MG63 (cell line): ENCODE measurements at places on chromosomes 13 and 19. TPM values are rescaled to one million over a fixed set of nuclear protein-coding genes. Genes with fewer than 3 reads are reported as not detected.
A peak's percentile ranks its signal among the peaks of the same experiment; 100 is the strongest.

DNA sequence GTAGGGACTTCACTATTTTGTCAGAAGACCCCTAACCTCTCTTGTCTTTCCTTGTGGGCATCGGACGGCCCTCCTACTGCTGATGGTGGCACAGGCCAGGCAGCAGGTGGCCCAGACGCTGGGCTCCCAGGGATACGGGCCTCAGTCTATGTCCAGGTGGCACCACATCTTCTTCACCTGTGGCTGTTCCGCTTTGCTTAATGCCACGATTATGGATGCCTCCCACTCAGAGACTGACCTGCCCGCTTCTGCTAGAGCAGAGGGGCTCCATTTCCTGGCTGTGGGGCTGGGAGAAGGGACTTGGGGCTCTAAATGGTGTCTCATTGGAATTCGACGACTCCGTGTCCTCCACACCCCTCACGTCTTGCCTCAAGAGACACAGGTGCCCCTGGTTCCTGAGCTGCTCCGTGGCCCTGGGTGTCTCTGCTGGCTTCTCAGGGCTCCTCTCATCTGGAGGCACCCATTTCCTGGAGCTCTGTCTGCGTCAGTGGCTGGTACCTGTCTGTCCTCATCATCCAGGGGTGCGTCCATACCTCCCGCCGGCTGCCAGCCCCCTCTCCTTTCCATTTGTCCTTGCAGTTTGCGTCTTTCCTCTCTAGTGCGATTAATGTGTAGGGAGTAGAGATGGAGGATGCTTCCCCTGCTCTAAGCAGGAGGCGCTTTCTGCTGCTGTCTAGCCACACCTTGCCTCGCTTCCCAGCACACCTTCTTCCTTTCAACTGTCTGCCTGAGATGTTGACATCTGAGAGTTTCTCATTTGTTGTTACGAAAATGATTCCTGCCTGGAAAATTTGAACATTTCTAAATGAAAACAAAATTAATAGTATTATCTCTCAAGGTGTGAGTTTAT lies 63.4 kb downstream of the TEX29 start:
- no peak for DNase-seq

PROZ gene
- total RNA-seq, result not detected in 2 replicates

- DNase-seq, result peak; percentile 94
These were observed 405.0 kb downstream of the COG6 start for GRCh38 chr13:40060296-40061007.

GRCh38 chr19:39416152-39417120 lies 4.0 kb downstream of the PLEKHG2 start:
- DNase-seq, result no peak

LRFN3 gene
- 2.3 and 2.9 TPM in 2 replicates for total RNA-seq

LILRA6 gene
- total RNA-seq, result not detected in 2 replicates

CYP4F11 gene
- not detected in 2 replicates for total RNA-seq

DNA sequence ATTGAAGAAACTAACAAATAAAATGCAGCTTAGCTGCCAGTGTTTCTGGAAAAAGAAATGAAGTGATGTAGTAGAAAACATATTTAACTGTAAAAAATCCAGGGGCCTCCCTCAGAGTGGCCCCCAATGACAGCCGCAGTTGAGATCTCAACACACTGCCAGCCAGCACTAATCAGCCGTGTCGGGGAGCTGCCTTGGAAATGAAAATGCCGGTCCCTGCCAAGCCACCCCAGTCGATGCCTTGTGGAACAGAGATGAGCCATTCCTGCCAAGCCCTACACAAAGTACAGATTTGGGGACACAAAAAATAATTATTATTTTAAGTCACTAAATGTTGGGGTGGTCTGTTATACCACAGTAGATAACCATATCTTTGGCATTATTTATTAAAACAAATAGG lies 1342.4 kb downstream of the EFNB2 start:
- peak; percentile 11 for DNase-seq

C19orf33 gene
- not detected in 2 replicates for total RNA-seq

CEACAM7 gene
- not detected in 2 replicates for total RNA-seq

C19orf85 gene
- total RNA-seq, result not detected in 2 replicates

ZNF98 gene
- total RNA-seq, result not detected in 2 replicates

- DNase-seq, result no peak
These were observed 1308.4 kb downstream of the SLITRK5 start for GRCh38 chr13:88979465-88980175.

GNA15 gene
- total RNA-seq, result not detected in 2 replicates

DNA sequence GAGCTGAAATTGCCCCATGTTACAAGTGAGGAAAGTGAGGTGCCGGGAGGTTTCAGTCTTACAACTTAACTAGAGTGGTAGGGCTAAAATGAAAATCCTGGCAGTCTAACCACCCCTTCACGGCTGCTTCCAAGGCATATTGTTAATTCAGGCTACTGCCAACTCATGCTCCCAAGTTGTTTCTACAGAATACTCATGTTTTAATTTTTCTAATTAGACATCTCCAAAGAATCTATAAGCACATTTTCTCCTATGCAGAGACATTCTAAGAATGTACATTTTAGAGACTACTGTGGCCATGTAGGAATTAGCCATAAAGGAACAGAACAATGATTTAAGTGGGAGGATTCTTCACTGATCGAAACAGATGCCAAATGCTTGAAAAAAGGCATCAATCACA lies 7.0 kb upstream of the TSC22D1 start:
- DNase-seq, result no peak

DNA sequence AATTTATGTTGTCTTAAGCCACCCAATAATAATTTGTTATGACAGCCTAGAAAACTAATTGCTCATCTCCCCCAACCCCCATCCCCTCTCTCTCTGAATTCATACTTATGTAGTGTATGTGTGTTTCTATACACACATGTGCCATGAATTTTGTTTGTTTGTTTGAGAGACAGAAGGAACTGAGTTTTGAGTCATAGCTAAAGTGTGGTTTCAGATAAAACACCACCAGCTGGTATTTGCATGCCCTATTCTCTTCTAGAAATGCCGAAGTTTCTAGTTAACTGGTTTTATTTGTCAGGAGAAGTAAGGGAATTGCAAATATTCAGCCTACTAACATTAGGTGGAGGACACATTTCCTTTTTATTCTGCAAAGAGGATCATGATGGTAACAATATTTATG lies 17.4 kb upstream of the LILRA2 start:
- no peak for DNase-seq

DNA sequence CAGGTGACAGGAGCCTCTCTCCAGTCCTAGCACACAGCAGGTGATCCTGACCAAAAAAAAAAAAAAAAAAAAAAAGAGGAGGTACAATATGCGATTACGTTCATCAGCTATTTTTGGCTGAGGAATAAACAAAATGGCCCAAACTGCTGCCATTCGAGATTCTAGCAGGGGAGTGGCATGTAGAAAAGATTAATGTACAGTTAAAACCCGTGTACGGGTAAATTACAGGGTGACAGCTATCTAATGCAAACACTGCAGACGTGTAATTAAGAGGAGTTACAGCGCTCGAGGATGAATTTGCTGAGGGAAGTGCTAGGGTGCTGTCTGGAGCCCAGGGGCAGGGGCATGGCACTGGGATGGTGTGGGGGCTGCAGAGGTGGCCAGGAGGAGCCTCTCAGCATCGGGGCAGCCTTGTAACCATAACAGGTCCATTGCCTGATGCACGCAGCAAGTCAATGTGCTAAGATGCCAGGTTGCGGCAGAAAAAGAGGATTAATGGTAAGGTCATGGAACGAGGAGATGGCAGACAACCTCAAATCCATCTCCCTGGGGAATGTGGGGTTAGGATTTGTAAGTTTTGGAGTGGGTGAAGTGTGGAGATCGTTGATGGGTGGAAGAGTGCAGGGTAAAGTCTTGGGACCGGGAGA lies 17.4 kb downstream of the CHST8 start:
- no peak for DNase-seq

DNA sequence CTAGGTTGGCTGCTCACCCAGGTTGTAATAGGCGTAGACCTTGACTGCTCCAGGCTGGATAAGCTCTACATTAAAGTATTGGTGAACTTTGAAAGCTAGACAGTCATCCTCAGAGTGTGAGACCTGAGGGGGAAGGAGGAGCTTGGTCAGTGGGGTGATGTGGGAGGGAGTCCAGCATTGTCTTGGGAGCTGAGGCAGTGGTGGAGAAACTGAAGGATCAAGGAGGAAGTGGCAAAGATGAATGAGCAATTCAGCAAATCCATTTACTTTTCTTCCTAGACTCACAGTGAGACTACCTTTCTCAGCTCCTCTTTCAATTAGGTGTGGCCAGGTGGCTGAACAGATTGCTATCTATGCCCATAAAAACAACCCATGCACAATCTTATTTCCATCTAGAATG lies 10.2 kb upstream of the TNFSF14 start:
- no peak for DNase-seq

GRCh38 chr13:79128158-79128557 lies 277.9 kb downstream of the RBM26 start:
- DNase-seq, result peak; percentile 13

GRCh38 chr13:93942016-93942415 lies 537.5 kb downstream of the DCT start:
- DNase-seq, result no peak

- no peak for DNase-seq
These were observed 7.7 kb downstream of the C2CD4C start for GRCh38 chr19:400976-401865.

DNA sequence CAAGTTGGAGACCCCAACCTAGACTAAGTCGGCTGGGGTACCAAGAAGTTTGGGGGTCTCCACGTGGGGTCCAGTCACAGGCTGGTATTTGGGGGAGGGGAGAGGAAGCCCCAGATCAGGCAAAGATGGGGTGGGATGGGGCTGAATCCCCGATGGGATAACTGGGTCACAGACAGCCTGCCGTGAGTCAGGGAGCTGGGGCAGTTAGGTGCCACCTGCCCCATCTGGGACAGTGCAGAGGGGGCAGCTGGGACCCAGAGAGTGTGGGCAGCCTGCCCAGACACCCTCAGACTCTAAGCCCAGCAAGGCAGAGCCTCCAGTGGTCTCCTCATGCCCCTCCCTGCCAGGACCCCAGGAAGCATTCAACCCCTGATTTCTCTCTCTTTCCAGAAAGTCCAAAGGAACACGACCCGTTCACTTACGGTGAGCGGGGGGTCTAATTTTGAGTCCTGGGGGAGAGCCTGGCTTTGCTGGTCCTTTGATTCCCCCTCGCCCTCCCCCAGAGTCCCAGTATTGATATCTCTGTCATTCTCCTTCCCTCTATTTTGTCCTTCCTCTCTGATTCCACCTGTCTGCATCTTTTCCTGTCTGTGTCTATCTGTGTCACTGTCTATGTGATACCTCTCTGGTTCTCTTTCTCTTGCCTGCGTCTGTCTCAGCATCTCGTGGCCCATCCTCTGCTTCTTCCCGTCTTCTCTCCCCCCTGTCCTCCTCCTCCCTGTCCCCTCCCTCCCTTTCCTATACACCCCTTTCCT lies 1.8 kb downstream of the FXYD1 start:
- DNase-seq, result no peak

GRCh38 chr13:45711951-45712350 lies 9.8 kb downstream of the CBY2 start:
- DNase-seq, result no peak

PCDH20 gene
- total RNA-seq, result not detected in 2 replicates

ZNF614 gene
- total RNA-seq, result 3.1 and 9.7 TPM in 2 replicates

PIN1 gene
- 218 and 273 TPM in 2 replicates for total RNA-seq
